ENCODE measurements at places on chromosomes 4 and X.

- DNase-seq = no peak
These were observed 17.2 kb upstream of the ARSJ start for GRCh38 chr4:113996599-113997177.

- no peak for DNase-seq
These were observed 327.9 kb upstream of the GRIA3 start for GRCh38 chrX:122856205-122856604.

DNA sequence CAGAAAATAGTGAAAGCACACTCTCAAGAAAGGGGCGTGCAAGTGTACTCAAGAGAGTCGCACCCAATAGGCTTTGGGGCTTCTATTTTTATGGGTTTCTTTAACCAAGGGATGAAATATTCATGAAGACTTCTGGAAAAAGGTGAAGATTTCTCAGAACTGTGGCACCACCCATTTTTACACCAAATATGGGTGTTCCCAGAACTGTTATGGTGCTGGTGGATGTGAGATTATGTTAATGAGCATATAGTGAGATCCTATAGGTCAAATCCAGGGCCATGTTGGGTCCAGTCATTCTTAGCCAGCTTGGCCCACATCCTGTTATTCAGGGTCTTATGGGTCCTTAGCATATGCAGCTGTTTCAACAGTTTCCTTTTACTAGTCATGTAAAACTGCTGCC is 61.0 kb upstream of the SMIM10 start:
- no peak for DNase-seq

DNA sequence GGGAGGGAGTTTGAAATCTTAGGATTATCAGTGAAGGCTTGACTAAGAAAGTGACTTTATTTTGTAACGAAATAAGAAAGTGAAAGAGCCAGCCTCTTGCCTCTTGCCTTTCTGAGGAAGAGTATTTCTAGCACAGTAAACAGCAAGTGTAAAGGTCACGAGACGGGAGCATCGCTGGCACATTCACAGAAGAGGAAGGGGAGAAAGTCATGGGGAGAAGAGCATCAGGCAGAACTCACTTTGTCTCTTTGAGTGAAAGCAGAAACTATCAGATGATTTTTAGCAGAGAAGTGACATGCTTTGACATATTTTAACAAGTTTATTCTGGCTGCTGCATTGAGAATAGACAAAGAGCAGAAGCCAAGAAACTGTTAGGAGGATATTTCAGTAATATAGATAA is 313.8 kb downstream of the CAMK2D start:
- no peak for DNase-seq

GRCh38 chr4:123427951-123428350 is 31.4 kb downstream of the SPRY1 start:
- no peak for DNase-seq

DNA sequence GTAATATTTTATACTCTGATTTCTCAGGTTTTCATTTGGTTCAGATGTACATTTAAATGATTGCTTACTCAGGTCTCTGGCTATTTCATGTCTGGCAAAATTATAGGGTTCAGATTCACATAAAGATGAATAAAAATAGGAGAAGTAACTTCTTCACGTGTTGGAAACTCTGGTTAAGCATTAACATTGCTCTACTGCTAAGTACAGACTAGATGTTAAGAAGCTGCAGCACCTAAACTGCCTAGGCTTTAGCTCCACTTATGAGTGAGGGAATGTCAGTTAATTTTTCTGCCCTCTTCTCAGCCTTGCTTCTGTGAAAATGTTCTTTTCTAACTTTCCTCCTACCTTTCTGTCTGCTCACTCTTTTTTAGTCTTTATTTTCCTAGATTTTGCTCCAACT is 361.2 kb downstream of the ARAP2 start:
- DNase-seq = no peak

DNA sequence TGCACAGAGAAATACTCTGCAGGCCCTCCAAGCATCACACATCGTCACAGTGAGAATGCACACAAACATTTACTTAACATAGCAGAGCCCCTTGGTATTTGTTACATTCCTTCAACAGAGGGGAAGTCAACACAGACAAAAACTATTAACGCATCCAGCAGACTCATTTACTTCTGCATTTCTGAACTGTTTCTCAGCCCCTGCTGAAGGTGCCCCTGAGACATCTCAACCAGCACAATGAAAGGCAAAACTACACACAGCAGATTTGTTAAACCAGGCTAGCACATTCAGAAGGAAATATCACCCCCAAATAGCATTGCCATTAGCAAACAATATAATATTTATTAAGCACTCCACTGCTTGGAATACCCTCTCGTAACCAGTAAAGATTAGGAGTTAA is 367.0 kb downstream of the RAB28 start:
- no peak for DNase-seq

- DNase-seq = no peak
These were observed 82.8 kb downstream of the USP46 start for GRCh38 chr4:52576326-52576725.

- DNase-seq = no peak
These were observed 5.0 kb downstream of the TRIM75 start for GRCh38 chr4:165058666-165059065.

- no peak for DNase-seq
These were observed 51.1 kb downstream of the TXK start for GRCh38 chr4:48082956-48083355.

GRCh38 chrX:8868070-8868773 is 67.0 kb upstream of the FAM9A start:
- DNase-seq = no peak

GRCh38 chr4:134426821-134427220 is 225.2 kb upstream of the PABPC4L start:
- no peak for DNase-seq

- DNase-seq = no peak
These were observed 45.5 kb downstream of the XIAP start for GRCh38 chrX:123905332-123905731.

DNA sequence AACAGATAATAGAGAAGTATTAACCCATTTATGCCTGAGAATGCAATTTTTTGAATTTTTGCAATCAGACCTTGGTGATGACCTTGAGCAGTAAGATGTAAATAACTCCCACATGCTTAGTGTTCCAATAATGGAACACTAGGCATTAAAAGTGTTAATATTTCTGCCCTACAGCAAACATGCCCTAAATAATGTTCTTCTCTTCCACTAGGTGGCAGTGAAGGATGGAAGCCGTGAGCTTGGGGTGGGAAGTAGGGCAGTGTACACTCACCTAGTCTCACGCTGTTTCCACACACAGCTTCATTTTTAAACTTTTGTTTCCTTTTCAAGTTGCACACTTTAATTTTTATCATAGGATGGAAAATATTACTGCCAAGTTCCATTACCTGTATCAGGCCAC is 613.1 kb upstream of the HS3ST1 start:
- DNase-seq = no peak

GRCh38 chr4:60117726-60118323 is 1082.3 kb upstream of the ADGRL3 start:
- no peak for DNase-seq

DNA sequence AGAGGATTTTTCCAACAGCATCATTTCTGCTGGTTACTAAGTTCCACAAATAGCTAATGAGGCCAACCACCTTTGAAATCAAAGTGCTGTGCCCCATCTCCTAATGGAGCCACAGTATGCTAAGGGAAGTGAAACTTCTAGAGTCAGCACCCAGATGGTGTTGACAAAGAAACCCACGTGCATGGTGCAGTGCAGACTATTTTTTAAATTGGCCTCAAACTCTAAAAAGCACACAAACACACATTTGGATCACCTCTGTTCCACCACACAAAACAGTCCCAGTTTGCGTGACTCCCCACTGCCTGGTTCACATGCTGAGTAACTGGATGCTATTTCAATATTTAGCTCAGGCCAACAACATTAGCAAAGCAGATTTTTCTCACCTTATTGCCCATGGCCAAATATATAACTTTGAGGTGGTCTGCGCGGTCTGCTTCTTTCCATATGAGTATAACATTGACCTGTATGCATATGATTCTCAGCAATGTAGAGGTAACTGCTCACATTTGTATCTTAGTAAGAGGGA is 69.9 kb downstream of the AMELX start:
- no peak for DNase-seq

DNA sequence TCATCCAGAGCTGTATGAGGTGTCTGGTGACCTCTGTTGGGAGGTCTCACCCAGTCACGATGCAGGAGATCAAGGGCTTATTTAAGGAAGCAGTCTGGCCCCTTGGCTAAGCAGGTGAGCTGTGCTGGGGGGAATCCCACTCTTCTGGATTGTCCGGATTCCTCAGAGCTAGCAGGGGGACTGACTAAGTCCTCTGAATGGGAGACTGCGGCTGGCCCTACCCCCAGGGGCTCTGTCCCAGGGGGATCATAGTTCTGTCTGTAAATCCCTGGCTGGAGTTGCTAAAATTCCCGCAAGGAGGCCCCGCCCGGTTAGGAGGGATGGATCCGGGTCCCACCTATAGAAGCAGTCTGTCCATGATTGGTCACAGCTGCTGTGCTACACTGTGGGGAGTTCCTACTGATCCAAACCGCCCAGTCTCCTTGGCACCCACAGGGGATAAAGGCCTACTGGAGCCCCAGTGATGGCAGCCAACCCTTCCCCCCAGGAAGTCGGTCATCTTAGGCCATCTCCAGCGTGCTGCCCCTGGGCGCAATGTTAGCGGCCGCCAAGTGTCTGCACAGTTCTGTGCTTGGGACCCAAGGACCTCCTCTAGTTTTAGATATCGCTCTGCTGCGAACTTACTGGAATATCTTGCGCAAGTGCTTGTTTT is 118.2 kb upstream of the KLF8 start:
- DNase-seq = no peak

- DNase-seq = no peak
These were observed 210.3 kb upstream of the SPIN4 start for GRCh38 chrX:63561425-63561824.

- no peak for DNase-seq
These were observed 90.0 kb downstream of the SORBS2 start for GRCh38 chr4:185722029-185722316.

- no peak for DNase-seq
These were observed 156.6 kb downstream of the FAM13A start for GRCh38 chr4:88900432-88900831.

DNA sequence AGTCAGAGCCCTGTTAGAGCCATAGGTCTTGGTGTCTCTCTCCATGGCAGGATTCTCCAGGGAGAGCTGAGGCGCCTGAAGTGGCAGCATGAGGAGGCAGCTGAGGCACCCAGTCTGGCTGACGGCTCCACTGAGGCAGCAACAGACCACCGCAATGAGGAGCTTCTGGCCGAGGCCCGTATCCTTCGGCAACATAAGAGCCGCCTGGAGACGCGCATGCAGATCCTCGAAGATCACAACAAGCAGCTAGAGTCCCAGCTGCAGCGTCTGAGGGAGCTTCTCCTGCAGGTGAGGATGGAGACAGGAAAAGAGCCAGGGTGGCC is 32.9 kb downstream of the TAF7L start:
- no peak for DNase-seq

DNA sequence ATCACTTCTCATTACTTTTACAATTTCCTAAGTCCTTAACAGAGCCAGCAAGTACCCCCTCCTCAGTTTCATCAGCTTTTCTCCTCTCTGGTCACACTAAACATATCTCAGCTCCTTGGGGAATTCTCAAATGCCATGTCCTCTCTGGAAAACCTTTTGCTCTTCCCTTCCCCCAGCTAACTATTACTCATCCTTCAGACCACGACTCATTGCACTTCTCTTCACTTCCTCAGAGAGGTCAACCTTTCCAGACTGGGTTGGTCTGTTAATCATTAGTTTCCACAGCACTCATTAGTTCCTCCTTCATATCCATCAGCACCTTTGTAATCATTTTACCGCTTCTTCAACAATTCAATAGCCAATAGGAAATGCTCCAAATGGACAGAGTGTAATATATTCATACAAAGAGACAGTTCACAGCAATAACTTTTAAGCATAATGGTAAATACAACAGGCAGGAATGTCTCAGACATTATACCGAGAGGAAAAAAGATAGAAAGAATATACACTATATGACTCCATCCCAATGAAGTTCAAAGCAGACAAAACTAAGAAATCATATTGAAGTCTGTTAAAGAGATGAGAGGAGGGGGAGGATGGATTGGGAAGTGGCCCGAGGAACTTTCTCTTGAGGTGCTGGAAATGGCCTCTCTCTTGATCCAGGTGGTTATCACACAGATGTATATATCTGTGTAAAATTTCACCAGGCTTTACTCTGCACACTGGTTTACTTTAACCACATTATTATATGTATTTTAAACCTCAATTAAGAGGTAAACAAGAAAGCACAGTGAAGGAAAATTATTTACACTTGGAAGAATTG is 39.6 kb downstream of the DDX60L start:
- DNase-seq = no peak

DNA sequence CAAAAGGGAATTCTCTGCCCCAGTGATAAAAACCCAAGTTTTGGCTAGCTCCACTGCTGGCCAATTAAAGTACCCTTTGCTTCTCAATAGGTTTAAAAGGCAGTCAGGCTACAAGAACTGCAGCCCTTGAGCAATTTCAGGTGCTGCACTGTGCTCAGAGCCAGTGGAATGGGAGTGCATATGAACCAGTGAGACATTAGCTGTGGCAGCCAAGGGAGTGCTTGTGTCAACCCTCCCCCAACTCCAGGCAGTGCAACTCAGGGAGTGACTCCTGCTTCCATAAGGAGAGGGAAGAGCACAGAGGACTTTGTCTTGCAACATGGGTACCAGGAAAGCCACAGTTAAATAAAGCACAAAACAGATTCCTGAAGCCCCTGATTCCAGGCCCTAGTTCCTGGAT is 61.6 kb upstream of the VAMP7 start:
- DNase-seq = no peak
